Hypothalamus (tissue), 51 donors: ENCODE measurements at places on chromosomes 1 and 21.

- DNase-seq = no peak
Observed at GRCh38 chr1:198238121-198238520, 81.3 kb downstream of the NEK7 start.

DNA sequence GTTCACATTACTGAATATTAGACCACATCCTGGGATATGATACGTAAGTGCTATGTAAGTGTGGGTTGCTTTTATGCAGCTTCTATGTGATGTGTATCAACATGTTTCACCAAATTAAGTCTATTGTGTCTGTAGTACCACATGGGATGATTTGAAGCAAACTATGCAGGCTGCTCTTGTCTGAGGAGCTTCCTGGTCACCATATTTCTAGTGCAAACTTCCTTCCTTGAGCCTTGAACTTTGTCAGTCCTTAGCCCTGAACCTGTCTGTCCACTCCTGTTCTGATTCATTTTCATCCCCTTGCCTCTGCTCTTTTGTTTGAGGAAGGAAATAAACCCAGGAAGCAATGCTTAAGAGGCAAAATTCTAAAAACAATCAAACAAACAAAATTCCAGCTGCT lies 117.5 kb upstream of the VANGL1 start:
- no peak for DNase-seq

DNA sequence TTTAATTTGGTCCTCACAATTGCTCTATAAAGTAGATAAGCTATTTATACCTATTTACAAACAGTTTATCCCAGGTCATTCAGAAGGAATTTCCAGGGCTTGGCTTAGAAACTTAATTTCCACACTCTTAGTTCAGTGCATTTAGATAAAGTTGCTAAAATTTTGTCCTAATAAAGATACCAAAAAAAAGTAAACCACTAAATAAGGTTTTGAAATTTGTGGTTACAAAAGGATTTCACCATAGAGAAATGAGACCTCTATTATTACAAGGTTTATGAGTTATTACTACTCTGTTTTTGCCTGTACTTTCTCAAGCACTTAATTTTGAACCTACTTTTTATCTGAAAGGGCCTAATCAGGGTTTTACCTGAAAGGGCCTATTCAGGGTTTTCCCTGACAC lies 22.4 kb downstream of the PTPN22 start:
- no peak for DNase-seq

GRCh38 chr1:44237721-44238457 lies 24.6 kb downstream of the DMAP1 start:
- DNase-seq = no peak

DNA sequence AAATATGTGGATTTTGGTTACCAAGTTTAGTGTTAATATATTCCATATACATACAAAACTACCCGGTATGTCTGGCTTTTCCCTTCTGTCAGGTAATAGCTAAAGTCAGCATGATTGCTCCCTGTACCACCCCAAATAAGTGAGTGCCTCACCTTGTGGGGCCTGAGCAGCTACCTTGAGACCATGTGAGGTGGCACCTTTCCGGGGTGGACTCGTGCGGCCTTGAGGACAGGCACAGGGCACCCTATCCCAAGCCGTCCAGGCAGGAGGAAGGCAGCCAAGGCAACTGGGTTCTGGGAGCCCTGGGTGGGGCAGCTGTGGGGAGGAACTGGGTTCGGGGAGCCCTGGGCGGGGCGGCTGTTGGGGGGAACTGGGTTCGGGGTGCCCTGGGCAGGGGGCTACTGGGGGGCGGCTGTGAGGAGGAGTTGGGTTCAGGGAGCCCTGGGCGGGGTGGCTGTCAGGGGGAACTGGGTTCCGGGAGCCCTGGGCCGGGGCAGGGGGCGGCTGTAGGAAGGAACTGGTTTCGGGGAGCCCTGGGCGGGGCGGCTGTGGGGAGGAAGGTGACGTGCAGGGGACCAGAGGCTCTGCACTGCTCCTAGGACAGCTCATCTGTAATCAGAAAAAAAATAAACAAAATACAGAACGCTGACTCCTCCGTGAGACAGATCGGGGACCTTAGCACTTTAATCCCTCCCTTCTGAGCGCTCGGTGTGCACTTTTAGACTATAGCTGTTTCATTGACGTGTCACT lies 63.3 kb downstream of the POFUT2 start:
- no peak for DNase-seq

DNA sequence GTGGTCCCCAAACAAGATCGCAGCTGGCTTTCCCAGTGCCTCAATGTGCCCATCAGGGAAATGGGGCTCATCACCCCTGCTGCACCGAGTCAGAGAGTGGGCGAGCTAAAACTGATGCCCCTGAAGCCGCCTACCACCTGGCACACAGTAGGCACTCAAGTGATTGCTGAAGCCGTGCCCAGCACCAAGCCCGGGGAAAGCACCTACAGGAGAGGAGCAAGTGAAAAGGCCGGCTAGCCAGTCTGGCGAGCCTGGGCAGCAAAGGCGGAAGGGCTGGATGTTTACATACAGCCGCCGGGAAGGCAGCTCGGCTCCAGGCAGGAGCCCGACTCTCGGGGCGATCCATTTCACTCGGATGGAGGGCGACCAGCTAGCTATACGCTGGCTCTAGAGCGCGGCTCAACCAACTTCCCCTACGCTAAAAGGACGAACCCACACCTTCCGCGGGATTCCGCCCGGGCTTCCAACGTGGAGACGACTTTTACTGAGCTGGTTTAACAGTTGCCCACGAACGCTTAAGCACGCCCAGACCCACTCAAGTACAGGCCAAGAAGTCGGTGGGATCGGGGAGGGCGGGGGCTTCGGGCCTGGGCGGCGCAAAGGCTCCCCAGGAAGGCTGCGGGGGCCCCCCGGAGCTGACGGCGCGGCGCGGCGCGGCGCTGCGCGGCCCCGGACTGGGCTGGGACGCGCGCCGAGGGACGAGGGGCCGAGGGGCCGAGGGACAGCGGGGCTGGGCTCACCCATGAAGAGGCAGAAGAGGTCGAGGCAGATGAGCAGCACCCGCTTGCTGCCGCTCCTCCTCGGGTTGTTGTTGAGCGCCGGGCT lies 1.0 kb downstream of the PLPP3 start:
- DNase-seq = peak; percentile 50

DNA sequence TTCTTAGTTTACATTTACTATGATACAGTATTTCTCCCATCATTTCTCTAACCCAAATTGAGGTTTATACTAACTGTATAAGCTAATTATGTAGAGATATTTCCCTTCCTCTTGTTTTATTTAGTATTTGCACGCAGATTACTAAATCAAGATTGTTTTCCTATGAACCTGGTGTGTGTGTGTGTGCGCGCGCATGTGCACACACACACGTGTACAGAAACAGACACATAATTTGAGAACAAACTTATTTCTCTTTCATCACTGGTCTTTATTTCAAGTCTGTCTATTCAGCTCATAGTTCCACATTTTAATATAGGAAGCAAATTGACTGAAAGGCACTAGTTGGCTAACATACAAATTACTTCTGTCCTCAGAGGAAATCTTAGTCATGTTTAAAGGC lies 19.7 kb upstream of the COL24A1 start:
- DNase-seq = no peak

DNA sequence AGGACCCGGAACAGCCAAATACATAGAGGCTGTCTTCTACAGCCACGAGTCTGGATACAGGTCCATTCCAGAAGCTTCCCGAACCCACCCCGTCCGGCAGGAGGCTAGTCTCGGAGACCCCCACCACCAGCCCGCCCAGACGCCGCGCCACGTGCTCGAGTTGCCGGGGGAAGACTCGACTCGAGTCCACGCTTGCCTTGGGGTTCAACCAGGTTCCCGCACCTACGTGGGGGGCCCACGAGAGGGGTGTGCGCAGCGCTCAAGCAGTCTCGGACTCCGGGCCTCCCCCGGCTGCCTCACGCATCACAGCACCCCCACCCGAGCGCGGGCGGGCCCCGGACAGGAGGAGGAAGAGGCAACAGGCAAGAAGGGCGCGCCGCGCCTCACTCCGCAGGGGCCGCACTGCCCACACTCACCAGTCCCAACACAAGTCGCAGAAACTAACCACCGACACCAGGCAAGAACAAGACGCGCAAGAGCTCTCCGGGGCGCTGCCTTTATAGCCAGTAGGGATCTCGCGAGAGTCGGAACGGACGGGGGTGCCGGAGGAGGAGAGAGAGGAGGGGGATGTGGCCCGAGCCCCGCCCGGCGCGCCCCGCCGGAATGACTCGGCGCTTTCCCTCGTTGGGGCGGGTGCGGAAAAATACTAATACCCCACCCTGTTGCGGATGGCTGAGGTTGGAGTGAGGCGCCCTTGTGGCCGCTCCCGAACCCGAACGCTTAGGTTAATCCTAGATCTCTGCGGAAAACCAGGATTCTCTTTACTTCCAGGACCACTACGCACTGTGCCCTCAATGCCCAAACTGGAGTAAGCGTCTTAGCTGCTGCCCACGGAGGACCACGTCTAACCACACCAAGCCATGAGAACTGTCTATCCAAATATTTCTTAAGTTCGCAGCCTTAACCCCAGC lies at the start of gene PRDX1:
PRDX1 (minus strand) TSS at position 472 of the 911 bp plus-strand sequence. CDS start 2,841 bp downstream, outside the sequence.
- peak; percentile 90 for DNase-seq

GRCh38 chr1:156858555-156858956 lies 361 bp downstream of the INSRR start:
- no peak for DNase-seq

DNA sequence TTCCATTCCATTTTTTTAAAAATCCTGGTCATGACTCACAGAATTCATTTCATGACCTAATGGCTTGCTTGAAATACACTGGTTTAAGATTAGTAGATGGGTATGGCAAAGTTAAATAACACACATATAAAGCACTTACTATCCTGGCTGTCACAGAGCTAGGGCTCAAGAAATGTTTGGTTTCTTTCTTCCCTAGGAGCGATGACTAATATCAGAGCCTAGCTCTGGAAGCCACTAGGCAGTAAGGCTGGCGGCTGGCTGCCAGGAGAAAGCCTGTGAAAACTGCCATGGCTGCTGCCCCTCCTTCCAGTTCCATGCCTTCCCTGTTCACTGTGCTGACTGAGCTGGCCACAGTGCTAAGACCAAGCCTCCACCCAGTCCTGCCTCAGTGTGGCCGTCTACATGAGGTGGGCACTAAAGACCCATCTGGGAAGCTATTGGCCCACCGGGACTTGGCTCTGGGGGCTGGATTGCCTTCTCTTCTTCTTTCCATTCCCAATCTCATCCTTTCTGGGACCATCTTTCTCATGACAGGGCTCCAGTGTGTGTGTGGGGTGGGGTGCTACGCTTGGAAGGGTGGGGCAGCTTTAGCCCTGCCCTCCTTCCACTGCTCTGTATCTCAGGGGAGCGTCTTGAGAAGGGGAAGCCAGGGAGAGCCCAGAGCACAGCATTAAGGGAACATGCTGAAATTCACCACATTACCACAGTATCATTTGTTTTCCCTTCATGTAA lies 10.8 kb upstream of the ASCL5 start:
- DNase-seq = no peak
